GM19239 (cell line): ENCODE measurements at places on chromosomes 2 and 18.
A peak's percentile ranks its signal among the peaks of the same experiment; 100 is the strongest.

- no peak for DNase-seq
Observed at GRCh38 chr2:71705171-71705960, 252.0 kb downstream of the DYSF start.

DNA sequence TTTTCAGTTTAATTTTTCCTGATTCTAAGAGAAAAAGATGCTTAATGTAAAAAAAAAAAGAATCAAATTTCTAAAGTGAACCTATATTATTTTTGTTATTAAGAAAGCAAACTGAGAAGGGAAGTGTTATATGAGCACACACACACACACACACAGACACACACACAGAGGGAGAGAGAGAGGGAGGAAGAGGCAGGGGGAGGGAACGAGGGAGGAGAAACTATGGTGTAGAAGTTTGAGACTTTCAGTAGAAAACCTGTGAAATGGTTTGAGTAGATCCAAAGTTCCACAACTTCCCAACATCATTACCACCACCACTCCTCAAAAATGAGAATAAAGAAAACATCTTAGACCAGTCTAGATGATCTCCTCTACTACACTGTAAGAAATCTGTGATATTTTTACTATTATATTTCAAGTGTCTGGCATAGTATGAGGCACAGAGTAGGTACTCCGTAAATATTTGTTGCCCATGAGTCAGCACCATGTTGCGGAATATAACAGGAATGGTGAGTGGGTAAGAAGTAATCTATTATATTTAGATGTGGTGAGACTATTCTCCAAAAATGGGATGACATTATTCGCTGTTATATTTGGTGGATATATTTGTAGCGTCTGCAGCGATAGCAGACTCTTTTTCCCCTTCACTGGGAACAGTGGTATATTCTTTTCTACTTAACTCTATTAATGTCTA is 149.4 kb upstream of the DNMT3A start:
- no peak for DNase-seq

GRCh38 chr2:62147610-62148301 is 48.2 kb upstream of the B3GNT2 start:
- no peak for DNase-seq

- no peak for DNase-seq
Observed at GRCh38 chr2:127377262-127377661, 10.5 kb downstream of the MAP3K2 start.

- no peak for DNase-seq
Observed at GRCh38 chr2:231387904-231388724, 7.4 kb upstream of the B3GNT7 start.

GRCh38 chr18:7605705-7606104 is 38.6 kb downstream of the PTPRM start:
- DNase-seq: no peak

DNA sequence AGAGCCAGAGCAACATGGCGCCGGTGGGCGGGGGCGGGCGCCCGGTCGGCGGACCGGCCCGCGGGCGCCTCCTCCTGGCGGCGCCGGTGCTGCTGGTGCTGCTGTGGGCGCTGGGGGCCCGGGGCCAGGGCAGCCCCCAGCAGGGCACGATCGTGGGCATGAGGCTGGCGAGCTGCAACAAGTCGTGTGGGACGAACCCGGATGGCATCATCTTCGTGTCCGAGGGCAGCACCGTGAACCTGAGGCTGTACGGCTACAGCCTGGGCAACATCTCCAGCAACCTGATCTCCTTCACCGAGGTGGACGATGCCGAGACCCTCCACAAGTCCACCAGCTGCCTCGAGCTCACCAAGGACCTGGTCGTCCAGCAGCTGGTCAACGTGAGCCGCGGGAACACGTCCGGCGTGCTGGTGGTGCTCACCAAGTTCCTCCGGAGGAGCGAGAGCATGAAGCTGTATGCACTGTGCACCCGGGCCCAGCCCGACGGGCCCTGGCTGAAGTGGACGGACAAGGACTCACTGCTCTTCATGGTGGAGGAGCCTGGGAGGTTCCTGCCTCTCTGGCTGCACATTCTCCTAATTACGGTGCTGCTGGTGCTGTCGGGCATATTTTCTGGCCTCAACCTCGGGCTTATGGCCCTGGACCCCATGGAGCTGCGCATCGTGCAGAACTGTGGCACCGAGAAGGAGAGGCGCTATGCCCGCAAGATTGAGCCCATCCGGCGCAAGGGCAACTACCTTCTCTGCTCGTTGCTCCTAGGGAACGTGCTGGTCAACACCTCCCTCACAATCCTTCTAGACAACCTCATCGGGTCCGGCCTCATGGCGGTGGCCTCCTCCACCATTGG is 507 bp downstream of the CNNM4 start:
- no peak for DNase-seq

DNA sequence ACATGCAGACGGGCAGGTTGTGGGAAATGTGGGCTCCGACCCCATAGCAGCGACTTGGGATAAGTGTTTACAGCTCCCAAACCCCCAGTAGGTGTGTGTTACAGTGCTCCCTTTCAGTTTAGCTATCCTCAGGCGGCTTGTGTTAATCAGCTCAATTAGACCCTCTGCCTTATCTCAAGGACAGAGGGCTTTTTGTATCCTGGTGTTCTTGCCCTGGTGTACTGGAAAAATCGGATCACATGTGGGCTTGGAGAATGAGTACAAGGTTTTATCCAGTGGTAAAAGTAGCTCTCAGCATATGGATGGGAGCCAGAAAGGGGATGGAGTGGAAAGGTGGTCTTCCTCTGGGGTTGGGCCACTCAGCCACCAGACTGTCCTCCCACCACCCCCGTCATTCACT is 264.7 kb upstream of the SYT4 start:
- DNase-seq: no peak

DNA sequence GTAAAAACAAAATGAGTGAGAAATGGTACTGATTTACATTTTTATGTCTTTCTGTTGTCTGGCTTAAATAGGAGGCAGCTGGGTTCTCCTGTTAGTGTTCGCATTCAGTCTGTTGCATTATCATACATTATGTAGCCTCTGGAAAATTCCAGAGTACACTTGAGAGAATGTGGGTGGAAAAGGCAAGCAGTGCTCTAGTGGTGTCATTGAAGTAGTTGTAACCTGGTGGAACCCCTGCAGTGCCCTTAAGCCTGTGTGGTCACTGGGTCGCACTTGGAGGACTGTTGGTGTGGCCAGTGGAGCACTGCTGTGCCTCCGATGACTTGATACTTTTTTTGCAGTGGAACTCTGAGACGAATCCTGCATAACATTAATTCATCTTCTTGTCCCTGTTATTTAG is 52.4 kb downstream of the USP14 start:
- DNase-seq: no peak

DNA sequence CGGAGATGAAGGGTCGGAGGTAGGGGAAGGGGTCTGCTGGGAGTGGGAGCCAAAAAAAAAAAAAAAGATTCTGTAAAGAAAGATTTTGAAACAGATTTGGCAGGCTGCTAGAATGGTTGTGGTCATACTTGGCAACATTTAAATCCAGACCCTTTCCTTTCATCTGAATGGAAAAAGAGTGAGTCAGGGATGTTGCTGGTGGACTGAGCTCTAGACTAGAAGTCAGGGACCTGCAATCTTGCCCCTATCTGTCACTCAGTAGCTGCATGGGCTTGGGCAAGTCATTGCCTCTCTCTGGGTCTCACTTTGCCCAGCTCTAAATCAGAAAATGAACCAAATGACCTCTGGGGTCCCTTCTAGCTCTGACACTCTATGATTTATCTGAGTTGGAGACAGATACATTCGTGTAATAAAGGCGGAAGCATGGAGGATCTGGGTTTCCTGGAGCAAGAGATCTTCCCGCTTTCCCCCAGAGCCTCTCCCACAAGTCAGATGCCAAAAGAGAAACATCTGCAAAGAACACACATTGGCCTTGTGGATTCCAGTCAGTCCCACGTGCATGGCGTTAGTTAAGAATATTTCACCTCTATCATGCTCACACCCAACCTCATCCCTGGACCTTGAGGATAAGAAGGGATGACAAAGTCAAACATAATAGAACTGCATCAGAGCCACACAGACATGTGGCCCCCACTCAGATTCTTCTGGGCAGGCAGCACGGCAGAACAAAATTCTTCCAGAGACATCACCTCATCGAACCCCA is 58.5 kb downstream of the ADD2 start:
- DNase-seq: no peak

DNA sequence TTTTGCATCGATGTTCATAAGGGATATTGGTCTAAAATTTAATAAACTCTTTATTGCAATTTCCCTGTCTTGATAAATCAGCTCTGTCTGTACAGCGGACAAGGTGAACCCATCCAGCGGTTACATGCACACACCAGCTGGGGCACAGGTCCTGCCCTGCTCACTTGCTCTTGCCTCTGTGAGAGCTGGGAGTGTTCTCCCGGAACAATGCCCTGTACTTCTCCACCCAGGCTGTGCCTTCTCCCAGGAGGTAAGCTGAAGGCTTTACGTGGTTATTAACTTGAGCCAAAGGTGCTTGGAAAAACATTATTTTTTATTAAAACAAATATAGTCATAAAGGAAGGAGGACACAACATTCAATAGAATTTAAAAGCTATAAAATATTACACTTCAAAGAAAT is 117.6 kb downstream of the ALPK2 start:
- DNase-seq: no peak

- no peak for DNase-seq
Observed at GRCh38 chr18:8397034-8397433, 212.2 kb upstream of the RAB12 start.

GRCh38 chr2:136221026-136221425 is 103.1 kb upstream of the CXCR4 start:
- DNase-seq: no peak

DNA sequence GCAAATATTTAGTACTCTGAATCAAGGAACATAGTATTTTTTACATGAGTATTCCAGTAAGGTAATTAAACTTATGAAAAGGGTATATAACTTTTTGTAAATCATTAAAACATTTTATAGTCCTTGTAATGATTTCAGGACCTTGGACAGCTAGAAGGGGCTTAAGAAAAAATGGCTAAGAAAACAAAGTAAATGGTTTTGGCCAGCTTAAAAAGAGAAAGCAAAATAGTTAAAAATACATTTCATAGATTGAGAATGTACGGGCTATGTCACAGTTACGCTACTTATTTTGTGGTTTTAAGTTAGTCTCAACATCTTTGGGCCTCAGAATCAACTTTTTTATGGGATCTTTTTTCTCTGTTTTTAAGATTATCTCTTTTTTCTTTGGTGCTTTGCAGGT is 26.7 kb downstream of the POLI start:
- no peak for DNase-seq

GRCh38 chr18:31065036-31065773 is 22.7 kb upstream of the DSC3 start:
- DNase-seq: no peak

- DNase-seq: no peak
Observed at GRCh38 chr2:186968277-186968676, 119.3 kb upstream of the ZSWIM2 start.

- no peak for DNase-seq
Observed at GRCh38 chr2:201809633-201810032, 3.3 kb downstream of the CDK15 start.

GRCh38 chr2:12587729-12588522 is 128.8 kb upstream of the TRIB2 start:
- DNase-seq: peak; percentile 1

DNA sequence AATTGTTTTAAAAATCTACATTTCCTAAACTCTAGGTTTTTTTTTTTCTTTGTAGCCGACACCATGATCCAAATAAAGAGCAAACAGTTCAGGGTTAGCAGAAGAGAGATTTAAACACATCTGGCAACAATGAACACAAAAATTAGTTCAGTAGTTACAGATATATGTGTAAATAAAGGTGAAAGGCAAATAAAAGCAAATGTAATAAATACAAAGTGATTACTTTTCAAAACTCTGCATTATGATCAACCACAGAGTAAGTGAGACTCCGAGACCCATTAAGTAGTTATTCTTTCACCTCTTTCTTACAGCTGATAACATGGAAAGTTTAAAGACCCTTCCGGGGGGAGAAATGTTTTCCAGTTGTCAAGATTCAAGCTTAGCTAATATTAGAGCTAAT is 716 bp downstream of the CALCRL start:
- DNase-seq: no peak

DNA sequence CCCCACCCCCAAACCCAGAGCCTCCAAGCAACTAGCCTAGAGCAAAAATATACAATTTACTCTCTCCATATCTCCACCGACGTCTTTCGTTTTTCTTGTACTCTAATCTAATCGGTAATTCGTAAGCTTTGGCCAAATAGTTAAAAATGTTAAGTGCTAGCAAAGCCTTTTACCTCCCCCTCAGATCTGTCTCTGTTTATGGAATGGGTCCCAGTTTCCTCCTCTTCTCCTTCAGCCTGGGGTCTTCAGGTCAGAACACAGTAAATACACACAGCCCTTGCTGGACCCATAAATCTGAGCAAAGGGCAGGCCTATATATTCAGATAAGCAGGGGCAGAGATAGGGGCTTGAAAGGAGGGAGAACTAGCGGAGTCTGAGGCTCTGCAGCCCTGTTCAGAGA is 267.4 kb downstream of the MEIS1 start:
- DNase-seq: no peak

DNA sequence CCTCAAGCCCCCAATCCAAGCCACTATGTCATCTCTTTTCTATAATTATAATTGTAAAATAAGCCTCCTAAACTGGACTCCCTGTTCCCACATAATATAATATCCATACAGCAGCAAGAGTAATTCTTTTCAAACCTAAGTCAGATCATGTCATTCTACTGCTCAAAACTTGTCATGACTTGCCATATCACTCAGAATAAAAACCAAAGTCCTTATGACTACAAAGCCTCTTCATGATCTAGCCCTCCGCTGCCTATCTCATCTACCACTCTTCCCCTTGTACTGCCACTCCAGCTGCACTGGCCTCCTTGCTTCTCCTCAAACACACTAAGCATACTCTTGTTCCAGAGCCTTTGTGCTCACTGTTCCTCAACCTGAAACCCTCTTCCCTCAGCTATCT is 69.9 kb downstream of the MEMO1 start:
- no peak for DNase-seq

DNA sequence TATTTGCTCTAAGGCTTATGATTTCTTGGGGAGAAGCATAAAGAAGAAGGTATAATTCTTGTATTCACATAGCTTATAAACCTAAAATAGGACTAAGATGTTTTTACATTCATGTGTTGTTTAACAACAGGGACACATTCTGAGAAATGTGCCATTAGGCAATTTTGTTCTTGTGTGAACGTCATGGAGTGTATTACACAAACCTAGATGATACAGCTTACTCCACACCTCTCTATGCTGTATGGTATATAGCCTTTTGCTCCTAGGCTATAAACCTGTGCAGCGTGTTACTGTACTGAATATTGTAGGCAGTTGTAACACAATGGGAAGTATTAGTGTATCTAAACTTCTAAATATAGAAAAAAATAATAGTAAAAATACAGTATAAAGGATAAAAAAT is 92.1 kb downstream of the PHLPP1 start:
- no peak for DNase-seq
